Stimulated activated CD4-positive, alpha-beta T cell treated with anti-CD3 and anti-CD28 coated beads, Interleukin-12 subunit alpha, Interleukin-12 subunit beta, amount 100 ng/mL, for 24 hours (primary cell): ENCODE measurements at places on chromosomes 1 and 21.

DNA sequence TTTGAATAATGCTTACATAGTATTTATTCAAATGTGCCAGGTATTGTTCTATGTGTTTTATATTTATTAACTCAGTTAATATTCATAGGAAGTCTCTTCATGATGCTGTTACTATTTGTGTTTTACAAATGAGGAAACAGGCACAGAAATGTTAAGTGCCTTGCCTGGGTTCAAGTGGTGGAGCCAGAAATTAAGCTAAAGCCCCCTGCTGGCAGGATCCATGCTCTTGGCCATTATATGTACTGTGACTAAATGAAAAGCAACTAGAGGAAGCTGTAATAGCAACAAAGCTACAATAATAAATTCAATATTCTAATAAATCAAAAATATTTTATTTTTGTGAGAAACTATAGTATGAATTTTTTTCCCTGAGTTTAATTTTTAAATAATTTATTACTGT is 30.0 kb downstream of the IARS2 start:
- no peak for DNase-seq

DNA sequence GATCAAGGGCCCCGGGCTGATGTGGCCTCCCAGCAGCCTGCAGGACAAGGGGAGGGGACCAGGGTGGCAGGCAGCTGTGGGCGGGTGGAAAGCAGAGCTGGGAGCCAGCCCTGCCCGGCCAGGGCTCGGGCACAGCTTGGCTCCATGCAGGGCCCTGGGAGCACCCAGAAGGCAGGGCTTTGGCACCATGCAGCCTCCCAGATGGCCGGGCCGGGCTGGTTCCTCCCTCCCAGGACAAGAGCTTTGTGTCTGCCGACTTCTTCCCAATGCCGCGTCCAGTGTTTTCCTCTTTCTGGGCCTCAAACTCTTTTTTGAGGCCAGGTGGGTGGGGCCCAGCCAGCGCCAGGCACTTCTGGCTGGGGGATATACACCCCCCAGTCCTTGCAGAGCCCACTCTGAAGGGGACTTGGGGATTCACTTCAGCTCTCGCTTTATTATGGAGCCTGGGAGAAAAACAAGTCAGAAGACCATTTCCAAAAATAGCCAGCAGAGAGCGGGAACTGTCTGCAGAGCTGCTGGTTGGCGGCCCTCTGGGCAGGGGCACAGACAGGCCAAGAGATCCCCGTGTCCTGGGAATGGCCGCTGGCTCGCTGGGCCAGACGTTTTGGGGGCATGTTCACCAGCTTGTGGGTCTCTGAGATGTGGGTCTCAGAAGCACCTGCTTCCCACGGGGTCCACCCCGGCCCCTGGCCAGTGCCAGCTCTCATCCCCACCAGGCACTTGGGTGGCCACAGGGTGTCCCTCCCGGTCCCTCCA is 103.8 kb upstream of the ARHGEF16 start:
- no peak for DNase-seq

GRCh38 chr1:230792691-230793462 is 45.7 kb downstream of the CAPN9 start:
- DNase-seq = no peak

DNA sequence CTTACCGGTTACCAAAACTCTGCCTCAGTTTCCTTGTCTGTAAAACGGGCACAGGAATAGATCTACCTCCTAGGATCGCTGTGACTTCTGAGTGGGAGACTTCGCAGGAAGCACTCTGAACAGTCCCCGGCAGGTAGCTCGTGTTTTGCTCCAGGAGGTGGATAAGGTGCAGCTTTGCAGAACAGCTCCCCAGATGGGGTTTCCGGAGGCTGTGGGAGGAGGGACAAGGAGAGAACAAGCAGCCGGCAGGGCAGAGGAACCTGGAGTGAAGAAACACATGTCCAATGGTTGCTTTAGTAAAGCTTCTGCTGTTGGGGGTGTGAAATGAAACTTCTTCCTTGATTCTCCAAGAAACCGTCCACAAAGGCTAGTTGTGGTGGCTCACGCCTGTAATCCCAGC is 95.5 kb upstream of the TARDBP start:
- no peak for DNase-seq

DNA sequence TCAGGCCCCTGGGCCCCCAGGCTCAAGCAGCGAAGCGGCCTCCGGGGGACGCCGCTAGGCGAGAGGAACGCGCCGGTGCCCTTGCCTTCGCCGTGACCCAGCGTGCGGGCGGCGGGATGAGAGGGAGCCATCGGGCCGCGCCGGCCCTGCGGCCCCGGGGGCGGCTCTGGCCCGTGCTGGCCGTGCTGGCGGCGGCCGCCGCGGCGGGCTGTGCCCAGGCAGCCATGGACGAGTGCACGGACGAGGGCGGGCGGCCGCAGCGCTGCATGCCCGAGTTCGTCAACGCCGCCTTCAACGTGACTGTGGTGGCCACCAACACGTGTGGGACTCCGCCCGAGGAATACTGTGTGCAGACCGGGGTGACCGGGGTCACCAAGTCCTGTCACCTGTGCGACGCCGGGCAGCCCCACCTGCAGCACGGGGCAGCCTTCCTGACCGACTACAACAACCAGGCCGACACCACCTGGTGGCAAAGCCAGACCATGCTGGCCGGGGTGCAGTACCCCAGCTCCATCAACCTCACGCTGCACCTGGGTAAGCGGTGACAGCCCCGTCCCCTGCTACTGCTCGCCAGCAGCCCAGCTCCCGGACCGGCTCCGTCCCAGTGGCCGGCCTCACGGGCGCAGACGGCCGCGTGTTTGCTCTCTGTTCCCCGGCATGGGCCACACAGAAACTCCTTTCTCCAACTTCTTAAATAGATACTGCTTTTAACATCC is 539 bp downstream of the LAMC1 start:
- peak; percentile 29 for DNase-seq

- no peak for DNase-seq
Measured at GRCh38 chr1:178539291-178539690, 26.4 kb downstream of the TEX35 start.

DNA sequence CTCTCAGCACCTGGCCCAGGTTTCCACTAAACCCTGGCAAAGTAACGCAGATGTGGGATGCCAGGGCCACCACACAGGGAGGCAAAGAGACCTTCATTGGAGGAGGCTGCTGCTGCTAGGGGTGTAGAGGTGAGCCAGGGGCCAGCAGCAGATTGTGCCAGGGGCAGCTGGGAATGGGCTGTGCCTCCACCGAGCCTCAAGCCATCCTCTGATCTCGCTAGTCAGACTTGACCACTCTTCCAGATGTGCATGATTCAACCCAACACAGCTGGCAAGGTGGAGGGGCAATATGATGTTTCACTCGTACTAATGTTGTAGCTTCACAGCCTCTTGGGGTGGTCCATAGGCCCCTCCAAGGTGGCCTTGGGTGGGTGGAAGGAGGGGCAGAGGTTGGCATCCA is 73.0 kb upstream of the MRPS6 start:
- no peak for DNase-seq

DNA sequence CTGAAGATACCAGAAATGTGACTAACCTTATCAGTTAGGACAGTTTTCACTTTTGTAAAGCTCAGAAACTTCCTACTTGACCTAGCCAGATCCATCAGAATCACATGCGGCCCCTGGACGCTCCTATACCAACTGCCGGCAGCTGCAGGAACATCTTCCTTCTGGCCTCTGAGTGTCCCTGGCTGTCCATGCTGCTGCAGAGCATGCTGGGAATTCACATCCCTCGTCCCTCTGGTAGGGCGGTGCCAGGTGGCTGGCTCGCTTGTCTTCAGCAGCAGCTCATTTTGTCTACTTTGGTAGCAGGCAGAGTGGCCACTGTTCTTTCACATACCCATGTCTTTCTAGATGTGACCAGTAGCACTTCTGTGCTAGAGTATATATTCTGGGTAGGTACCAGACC is 34.4 kb downstream of the HHAT start:
- no peak for DNase-seq

DNA sequence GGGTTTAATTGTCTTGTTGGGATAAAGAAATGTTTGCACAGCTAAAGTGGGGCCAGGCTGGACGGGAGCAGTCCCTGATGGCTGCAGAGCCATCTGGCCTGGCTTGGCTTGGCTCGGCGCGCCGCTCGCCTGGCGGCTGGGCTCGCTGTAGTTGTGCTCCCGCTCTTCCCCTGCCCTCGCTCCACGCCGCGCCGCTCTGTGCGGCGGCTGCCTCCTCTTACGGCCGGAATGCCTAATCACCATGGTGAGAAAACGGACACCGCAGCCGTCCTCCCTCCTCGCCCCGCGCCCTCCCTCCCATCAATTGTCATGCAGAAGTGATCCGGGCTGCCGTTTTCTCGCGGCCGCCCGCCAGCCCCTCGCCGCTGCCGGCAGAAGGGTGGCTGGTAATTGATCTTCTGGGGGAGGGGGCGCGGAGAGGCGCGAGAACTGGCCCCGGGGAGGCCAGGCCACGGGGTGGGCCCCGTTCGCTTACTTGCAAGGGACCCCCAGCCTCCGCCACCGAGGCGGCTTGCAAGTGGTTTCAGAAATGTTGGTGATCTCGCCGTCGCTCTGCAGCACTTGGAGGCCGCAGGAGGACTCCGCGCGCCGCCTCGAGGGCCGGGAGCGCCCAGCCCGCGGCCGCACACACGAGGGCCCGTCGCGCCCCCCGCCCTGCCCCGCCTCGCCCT is 12.4 kb downstream of the RNF220 start:
- no peak for DNase-seq

DNA sequence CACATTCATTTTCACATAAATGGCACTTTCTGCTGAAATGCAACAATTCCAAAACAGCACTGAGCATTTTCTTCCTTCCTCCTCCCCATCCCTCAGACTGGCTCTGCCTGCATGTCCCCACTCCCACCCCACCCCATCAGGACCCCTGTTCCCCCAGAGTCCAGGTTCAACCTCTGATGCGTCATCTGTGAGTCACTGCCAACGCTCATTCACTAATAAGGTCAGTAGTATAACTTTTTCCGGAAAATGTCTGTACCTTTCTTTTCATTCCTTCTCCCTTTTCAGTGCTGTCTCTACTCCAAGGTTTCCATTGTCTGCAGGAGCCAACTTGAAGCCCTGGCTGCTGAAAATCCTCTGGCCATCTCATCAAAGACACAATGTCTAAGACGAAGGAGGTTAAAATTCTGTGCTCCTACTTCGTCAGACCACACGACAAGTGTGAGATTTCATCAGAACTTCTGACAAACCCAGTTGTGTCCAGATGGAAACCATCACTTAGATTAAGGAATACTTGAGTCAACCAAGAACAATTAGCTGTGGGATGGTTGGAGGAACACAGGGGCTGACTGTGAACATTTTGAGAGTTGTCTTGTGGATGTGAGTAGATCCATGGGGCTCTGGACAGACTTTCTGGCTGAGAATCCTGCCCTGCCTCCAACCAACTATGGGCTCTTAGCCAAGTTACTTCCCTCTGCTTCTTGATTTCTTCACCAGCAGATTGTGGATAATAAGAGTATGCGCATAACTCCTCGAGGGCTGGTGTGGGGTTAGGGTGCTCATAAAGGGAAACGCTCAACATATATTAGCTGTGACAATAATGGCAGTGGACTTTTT is 35.6 kb upstream of the UTS2 start:
- no peak for DNase-seq

- DNase-seq = no peak
Measured at GRCh38 chr21:42348762-42349161, 2.0 kb downstream of the TFF2 start.

DNA sequence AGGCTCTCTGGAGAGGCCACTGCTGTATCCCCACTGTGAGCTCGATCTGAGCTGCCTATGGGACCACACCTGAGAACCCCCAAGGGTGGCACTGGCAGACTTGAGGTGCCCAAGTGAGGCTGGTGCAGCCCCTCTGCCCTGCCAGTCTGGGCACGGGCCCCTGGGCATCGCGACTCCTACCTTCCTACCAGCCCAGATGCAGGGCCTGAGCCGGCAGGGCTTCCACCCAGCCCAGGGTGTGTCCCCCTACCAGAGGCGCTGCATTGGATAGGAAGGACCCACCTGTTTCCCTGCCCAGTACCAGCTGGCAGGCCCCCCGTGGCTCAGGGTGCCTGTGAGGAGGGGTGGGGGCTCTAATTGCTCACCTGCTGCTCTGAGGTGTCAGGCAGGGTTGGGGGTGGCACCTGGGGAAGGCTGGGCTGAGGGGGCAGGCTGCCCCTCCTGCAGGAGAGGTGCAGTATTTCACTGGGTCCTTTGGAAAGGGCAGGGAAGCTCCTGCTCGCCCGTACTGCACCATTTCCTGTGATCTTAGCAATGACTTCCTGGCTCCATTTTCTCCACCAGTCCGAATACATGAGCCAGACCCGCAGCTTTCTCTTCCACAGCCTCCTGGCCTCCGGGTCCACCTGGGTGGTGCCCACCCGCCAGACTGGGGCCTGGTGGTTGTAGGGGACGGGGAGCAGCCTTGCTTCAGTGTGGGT is 11.8 kb downstream of the TP73 start:
- no peak for DNase-seq

DNA sequence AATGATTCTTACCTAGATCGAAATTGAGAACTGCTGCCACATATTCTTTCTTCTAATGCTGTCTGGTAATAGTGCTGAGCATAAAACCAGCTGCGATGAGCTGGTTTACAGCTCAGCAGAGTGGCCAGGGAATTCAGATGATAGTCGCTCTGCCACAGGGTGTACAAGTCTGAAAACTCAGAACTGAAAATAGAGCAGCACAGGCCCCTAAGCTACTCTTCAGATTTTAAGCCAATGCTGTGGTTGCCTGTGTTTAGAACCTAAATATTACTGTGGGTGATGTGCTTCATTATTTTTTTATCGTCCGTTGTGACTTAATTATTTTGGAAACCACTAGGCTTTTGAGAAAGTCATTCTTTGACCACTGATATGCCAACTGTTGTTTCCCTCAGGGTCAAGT is 152.0 kb downstream of the ADGRL4 start:
- DNase-seq = no peak

GRCh38 chr21:40936178-40936577 is 89.2 kb upstream of the DSCAM start:
- no peak for DNase-seq

DNA sequence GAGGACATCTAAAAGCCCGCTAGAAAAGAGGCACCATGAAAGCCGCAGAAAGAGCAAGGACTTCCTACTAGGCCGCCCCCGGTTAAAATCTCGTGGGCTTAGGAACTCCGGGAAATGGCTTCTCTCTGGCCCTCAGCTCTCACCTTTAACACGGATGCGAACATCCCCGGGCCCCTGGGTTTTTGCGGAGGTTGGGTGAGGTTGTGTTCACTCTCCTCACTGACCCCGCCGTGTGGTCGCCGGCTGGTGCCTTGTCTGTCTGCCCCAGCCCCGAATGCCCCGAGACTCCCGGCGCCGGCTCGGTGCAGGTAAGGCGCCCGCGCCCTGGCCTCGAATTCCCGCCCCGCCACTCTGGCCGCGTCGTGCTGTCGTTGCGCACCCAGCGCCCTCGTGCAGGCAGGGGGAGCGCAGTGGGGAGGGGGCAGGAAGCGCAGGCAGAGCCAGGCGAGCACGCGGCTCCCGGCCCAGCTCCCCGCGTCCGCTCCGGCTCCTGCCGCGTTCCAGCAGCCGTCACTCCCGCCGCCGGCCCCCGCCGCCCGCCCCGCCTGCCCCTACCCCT is at the start of gene SHISAL2A:
SHISAL2A (plus strand) TSS at position 437 of the 559 bp plus-strand sequence. CDS start 326 bp downstream, outside the sequence.
- DNase-seq = peak; percentile 17
